Frontal cortex (tissue), 4 donors: ENCODE measurements at places on chromosomes 2 and 18. TPM values are rescaled to one million over a fixed set of nuclear protein-coding genes. Genes with fewer than 3 reads are reported as not detected.
A peak's percentile ranks its signal among the peaks of the same experiment; 100 is the strongest.

GRCh38 chr2:226187616-226188015, 612.0 kb downstream of the IRS1 start:
- no peak for DNase-seq

- DNase-seq = no peak
Measured at GRCh38 chr2:96867756-96868554, 1.9 kb downstream of the SEMA4C start.

DNA sequence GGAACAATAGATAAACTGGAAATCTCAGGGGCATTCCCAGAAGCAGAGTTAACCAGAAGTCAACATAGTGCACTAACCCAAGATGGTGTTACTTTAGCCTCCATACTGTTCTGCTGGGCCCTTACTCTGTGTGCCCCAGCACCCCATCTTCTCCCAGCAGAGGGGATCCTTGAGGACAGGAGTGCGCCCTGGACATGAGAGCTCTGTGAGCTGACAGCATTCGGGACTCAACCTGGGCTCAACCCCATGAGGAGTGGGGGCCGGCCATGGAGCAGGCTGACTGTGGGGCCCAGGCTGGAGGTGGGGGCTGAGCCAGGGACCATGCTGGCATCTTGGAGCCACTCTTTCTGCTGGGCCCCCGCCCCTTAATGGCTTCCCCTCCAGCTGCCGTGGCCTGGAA, 156.3 kb upstream of the HS6ST1 start:
- DNase-seq = no peak

GRCh38 chr2:14194233-14194632, 438.3 kb upstream of the LRATD1 start:
- DNase-seq = no peak

GRCh38 chr2:43745457-43745856, 28.4 kb upstream of the DYNC2LI1 start:
- no peak for DNase-seq

- no peak for DNase-seq
Measured at GRCh38 chr18:35507192-35507591, 9.4 kb upstream of the INO80C start.

- no peak for DNase-seq
Measured at GRCh38 chr18:9804517-9805104, 81.2 kb upstream of the TXNDC2 start.

DNA sequence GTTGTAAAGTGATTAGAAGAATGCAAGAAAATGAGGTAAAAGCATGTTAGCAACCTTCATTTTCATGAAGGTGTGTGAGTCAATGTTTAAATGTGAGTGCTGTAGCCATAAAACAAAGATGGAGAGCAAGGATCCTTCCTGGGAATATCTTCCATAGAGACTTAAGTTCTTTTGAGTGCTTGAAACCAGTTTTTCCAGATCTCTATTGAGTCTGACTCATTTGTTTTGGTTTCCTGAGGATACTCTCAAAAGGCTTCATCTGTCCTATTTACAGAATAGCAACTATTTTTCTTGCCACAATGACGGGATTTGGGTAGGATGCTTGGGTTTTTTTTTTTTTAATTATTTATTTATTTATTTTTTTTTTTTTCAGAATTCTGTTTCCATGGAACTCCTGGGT, 45.9 kb upstream of the ASB1 start:
- no peak for DNase-seq

- no peak for DNase-seq
Measured at GRCh38 chr2:233944269-233944668, 27.1 kb downstream of the TRPM8 start.

- DNase-seq = no peak
Measured at GRCh38 chr18:79733986-79734770, 54.6 kb downstream of the CTDP1 start.

- no peak for DNase-seq
Measured at GRCh38 chr2:121072784-121073183, 212.2 kb downstream of the TFCP2L1 start.

DNA sequence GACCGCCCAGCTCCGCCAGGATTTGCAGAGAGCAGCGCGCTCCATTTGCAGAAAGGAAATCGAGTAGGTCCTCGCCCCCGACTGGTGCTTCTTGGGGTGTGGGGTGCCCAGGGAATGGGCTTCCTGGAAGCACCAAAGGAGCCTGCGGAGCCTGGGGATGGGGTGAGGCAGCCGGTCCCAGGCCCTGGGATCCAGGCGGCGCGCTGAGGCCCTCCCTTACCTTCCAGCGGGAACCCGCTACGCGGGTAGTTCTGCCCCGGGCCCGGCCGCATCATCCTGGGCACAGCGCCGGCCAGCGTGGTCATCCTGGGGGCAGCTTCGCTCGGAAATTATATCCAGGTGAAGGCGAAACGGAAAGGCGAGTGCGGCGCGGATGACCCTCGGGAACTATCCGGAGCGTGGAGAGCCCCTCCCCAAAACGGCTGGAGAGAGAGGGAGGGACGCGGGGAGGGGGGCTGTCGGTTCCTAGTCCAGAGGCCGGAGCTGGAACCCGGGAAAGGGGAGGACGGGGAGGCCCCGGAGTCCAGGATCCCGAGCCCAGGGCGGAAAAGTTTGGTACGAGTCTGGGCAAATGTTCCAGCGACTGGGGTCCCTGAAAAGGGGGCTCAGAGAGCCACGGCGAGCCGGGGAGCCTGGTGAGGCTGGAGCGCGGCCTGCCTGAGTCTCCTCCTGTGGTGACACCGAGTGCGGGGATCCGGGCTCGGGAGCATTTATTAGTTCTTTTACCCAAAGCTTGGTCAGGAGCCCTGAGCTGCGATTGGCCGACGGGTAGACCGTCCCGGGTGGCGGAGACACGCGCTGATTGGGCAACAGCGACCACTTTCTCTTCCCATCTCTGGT, at the start of gene PAX3:
Gene PAX3 (minus strand): TSS at position 688 of the 840 bp plus-strand sequence. CDS start 383 bp downstream, at position 305.
- no peak for DNase-seq

GRCh38 chr2:95069465-95069864, 44.0 kb downstream of the MAL start:
- no peak for DNase-seq

DNA sequence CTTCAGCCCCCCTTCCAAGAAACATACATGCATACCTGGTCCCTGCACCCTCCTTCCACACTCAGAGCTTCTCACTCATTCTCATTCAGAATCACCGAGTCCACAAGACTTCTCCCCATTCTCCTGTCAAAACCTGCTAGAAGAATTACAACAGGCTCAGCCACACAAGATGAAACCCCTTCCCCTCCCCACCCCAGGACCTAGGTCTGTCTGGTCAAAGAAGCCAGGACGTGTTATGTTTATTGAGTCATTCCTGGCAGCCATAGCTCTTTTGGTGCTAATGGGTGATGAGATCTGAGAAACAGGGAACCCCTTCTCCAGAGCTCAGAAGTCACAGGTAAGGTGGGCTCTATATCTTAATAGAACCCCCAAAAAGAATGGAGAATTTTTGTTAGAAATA, 1.4 kb upstream of the ADD2 start:
- no peak for DNase-seq

GRCh38 chr2:73286134-73286655, 1.9 kb upstream of the FBXO41 start:
- DNase-seq = peak; percentile 5

The POTEI gene
- under 0.01 TPM for total RNA-seq

The RUFY4 gene
- total RNA-seq = not detected

The BMP10 gene
- not detected for total RNA-seq
